Fibroblast of the aortic adventitia (primary cell): ENCODE measurements at places on chromosomes 1 and 21. TPM values are rescaled to one million over a fixed set of nuclear protein-coding genes. Genes with fewer than 3 reads are reported as not detected.

HPCAL4 gene
- under 0.01 TPM in 1 of 2 replicates, not detected in the other for total RNA-seq

GRCh38 chr1:93753791-93754763 lies 72.4 kb upstream of the BCAR3 start:
- peak; percentile 100 for DNase-seq

GRCh38 chr1:83516369-83516768 lies 482.6 kb downstream of the TTLL7 start:
- DNase-seq: peak; percentile 33

GOLT1A gene
- total RNA-seq: not detected in 2 replicates
